IPS-NIHi11 (cell line): ENCODE measurements at places on chromosomes 7 and 10.

- no peak for DNase-seq
Observed at GRCh38 chr7:99331002-99331401, 5.3 kb downstream of the ARPC1A start.

DNA sequence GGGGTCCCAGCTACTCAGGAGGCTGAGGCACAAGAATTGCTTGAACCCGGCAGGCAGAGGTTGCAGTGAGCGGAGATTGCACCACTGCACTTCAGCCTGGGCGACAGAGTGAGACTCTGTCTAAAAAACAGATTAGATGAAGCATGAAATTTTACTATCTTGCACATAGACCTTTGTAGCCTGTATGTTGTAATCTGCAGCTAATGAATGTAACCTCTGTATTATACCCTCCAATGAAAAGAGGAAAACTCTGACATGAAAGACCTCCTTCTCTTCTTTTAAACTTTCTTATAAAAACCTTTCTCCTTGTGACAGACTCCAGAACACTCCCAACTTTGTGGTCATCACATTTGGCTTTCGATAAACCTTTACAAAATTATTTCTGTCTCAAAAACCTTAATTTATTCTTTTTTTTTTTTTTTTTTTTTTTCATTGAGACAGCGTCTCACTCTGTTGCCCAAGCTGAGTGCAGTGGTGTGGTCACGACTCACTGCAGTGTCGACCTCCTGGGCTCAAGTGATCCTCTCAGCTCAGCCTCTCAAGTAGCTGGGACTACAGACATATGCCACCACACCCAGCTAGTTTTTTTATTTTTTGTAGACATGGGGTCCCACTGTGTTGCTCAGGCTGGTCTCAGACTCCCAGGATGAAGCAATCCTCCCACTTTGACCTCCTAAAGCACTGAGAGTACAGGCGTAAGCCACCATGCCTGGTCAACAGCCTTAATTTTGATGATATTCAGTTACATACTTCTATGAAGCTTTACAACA is 97.4 kb downstream of the SVOPL start:
- DNase-seq: no peak

DNA sequence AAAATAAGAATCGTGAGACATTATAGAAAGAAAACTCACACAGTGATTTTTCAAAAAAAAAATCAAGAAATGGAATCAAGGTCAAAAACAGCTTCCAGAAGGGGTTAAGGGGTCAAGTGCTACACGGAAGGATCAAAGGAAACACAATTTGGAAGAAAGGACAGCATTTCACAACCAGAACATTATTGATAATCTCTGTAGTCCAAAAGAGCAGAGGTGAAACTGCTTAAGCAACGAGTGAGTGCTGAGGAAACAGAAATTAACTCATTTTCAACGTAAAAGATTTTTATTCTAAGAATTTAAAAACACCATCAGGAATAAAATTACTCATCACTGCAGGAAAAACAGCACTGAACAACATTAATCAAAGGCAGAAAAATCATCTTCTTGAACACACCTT is 23.5 kb downstream of the MINDY3 start:
- no peak for DNase-seq

GRCh38 chr7:87926581-87927461 is 7.2 kb upstream of the ADAM22 start:
- DNase-seq: no peak

DNA sequence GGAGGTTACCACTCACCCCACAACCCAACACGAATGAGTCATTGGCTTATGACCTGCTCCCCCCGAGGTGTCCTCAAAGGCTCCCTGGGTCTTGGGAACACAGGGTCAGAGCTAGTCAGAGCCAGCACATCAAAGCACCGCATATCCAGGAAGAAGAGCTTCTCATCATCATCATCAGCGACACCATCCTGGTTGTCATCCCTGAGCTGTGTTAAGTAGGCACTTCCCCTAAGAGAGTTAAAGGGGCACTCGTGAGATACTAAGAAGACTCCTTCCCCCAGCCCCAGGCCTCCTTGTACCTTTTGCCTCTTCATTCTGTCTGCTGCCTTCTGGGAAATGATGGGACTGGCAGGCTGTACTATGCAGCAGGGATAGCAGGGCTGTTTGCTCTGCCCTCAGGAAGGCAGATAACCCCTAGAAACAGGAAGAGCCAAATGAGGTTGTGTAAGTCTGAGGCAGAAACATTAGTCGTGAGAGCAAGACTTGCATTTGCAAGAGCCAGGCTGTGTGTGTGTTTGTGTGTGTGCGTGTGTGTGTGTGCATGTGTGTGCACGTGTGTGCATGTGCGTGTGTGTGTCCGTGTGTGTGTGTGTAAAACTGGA is 11.1 kb upstream of the CPA1 start:
- no peak for DNase-seq

DNA sequence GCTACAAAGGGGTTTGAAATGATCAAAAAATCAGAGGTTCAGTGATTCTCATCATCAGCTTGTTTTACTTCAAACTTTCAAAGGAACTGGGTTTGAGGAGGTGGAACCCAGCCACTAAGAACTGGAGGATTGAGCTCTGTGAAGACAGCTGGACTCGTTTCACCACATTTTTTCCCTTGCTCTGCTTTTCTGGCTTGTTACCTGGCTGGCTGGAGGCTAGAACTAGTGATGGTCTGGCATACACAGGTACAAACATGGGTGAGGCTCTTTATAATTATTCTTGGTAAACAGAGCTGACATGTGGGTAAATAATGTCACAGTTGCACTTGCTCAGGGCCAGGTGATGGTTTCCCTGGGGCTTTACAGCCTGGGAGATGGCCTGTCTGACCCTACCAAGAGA is 352.5 kb downstream of the FGFR2 start:
- DNase-seq: no peak

- DNase-seq: no peak
Observed at GRCh38 chr10:88091490-88092061, 228.2 kb downstream of the PTEN start.

DNA sequence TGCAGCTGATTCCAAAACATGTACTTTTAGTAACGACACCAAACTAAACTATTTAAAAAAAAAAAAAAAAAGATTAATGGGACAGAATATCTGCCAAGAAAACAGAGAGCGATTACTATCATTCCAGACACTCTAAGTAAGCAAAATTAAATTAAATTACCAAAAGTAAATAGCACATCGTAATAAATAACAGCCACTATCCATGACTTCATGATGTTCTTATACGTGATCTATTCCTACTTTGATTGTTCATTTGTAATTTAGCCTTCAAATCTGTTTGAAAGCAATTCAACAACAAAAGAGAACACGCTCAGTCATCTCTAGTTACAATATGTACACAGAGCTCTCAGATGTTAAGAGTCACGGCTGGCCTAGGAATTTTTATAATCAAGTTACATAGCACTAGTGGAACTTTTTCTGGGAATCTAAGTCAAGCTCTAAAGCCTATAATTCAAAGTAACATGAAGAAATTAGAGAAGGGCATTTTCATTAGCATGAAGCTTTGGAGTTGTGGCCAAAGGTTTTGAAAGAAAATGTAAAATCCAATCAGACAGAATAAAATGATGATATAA is 241.7 kb upstream of the NEBL start:
- DNase-seq: no peak

DNA sequence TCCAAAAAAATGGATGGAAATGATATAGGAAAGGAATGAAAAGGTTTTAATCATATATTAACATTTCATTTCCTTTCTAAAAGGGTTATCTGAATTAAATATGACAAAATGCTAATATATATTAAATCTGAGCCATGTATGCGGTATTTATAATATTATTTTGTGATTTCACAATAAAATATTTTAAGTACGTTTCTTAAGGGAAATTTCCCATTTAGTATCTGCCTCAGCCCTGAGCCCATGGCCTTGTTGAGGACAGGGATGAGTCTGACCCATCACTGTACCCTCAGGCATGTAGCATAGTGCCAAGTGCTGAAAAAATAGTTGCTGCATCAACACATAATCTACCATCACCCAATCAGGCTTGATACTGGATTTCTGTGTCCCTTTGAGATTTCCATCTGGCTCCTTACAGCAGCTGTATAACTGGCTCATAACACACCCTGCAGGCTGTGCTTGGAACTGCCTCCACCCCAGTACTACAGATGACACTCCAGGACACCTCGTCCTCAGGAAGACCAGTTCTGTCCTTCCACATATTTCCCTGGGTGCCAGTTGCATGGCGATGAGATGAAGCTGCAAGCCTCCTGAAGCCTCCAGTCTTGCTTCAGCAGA is 59.4 kb upstream of the ASAH2 start:
- DNase-seq: peak; percentile 47

- DNase-seq: no peak
Observed at GRCh38 chr10:124724279-124725027, 19.7 kb downstream of the FAM53B start.

DNA sequence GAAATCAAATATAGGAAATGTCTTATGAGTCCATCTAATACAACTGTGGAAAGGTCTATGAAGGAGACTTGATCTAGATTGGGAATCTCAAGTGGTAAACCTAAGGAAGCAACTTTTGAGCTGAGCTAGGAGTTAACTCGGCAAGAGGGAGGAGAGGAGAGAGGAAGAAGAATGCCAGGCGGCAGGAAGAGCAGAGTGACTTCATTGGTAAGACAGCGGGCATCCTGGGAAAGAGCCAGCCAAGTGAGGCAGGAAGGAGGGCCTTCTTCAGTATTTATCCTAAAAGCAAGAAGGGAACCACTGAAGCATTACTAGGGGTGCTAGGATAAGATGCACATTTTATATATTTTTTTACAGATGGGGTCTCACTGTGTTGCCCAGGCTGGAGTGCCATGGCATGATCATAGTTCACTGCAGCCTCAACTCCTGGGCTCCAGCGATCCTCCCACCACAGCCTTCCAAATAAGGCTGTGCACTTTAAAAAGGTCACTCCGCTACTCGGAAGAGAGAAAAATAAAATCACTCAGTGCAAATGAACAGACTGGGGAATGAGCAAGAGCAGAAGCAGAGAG is 2.0 kb downstream of the BCL7B start:
- no peak for DNase-seq
